Activated effector memory CD4-positive, alpha-beta T cell treated with Interleukin-2 at 50 U/mL for 16 hours (primary cell): ENCODE measurements at places on chromosomes 16 and 17.

DNA sequence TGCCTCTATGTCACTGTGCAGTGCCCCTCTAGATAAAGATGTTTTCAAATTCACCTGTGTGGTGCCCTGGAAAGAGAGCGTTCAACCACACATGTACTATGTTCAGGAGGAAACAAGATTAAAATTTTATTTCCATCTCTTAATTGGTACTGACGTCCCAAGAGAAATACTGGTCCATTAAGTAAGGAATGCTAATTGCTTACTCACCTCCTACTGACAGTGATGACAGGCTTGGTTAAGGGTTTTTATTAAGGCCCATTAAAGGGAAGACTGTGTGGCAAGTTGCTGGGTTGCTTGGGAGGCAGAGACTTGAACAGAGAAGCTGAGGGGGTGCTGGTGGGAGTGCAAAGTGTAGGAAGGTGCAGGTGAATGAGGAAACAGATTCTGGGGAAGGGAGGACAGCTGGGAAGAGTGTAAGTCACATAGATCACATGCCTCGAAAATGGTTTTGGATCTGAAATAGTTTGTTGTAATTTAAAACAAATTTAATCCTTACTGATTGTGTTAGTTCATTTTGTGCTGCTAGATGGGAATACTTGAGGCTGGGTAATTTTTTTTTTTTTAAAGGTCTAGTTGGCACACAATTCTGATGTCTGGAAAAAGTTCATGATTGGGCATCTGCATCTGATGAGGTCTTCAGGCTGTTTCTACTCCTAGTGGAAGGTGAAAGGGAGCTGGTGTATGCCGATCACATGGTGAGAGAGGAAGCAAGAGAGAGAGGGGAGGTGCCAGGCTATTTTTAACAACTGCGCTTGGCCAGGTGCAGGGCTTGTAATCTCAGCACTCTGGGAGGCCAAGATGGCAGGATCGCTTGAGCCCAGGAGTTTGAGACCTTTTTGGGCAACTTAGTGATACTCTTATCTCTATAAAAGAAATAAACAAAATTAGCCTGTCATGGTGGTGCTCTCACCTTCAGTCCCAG is 140.5 kb downstream of the CACNG3 start:
- DNase-seq: no peak

- DNase-seq: no peak
Measured at GRCh38 chr16:73289232-73289631, 241.3 kb upstream of the ZFHX3 start.

DNA sequence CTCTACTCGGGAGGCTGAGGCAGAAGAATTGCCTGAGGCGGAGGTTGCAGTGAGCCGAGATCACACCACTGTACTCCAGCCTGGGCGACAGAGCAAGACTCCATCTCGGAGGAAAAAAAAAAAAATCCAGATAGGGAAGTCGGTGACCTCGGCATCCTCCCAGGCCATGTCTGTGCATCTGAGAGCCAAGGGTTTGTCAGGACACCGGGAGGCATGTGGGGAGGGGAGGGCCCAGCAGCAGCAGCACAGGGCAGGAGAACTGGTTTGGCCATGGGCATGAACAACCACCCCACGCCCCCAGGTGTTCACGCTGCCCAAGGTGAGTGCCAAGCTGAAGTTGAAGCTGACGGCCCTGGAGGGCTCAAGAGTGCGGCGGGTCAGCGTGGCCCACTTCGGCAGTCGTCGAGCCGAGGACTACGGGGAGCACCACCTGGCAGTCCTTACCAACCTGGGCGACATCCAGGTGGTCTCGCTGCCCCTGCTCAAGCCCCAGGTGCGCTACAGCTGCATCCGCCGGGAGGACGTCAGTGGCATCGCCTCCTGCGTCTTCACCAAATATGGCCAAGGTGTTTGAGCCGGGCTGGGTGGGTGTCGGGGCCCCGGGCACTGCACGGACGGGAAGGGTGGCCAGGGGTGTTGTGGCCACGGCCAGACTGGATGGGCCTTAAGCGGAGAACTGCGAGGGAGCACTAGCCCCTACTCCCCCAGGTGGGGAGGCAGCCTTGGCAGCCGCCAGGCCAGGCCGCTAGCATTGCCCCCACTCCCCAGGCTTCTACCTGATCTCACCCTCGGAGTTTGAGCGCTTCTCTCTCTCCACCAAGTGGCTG is 14.7 kb upstream of the MYO15B start:
- DNase-seq: no peak

DNA sequence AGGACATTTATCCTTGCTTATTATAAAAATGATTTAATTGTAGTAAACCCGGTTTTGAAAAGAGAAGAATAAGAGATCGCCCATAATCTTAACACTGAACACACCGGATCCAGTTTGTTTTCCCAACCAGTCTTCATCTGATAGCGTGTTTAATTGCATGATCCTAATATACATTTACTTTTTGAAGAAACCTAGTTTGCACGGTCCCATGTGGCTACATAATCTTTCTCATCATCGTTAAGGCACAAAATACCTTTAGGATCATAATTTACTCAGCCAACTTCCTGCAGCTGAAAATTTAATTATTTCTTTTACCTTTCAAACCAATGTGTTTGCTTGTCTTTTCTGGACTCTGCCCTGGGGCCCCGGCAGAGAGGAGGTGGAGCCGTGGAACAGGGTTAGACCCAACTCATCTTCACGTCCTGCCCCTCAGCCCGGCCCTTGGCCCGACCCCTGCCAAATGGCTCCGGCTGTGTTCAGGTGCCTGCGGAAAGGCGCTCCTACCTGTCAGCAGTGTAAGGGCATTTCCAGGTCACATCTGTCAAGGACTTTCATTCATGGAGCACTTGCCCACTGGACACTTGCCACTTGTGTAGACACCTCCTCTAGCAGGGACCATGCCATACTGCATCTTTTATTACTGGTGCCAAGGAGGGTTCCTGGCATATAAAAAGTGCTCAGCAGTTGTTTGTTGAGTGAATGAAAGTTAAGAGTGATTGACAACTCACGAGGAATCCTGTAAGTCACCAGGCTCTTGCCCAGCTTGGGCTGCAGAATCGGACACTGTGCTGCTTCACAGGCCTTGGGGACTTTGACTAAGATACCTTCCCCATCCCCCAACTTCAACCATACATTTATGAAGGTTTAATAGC is 28.6 kb downstream of the SMARCE1 start:
- DNase-seq: no peak

GRCh38 chr17:79795795-79796443 is 958 bp downstream of the CBX8 start:
- DNase-seq: no peak

GRCh38 chr17:6569370-6570285 is 13.3 kb upstream of the PITPNM3 start:
- no peak for DNase-seq

DNA sequence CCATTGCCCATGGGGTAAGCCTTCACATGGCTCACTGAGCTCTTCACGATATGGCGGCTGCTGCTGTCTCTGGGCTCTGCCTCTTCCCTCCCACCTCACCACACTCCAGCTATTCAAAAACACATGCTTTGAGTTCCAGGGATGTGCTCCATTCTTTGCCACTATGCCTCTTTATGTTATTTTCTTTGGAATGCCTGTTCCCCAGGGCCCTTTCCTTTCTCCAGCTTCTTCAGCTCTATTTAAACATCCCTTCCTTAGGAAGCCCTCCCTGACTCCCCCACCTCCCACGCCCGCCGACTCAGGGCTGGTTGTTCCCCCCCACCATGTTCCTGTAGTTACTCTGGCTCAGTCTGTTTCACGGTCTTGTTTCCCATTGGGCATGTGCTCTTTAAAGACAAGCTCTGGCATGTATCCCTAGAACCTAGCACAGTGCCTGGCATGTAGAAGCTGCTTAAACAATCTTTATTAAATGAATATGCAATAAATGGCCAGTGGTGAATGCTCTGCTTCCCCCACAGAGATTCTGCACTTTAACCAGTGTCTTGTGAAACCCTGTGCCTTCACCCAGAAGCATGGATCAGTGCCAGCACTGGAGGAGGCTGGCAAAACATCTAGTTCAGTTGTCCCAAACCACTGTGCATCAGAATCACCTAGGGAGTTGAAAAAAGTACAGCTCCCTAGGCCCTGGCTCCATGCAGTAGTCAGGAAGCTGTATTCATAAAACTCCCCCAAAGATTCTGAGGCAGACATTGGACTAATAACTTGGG is 6.9 kb downstream of the MYCBPAP start:
- no peak for DNase-seq

GRCh38 chr17:57663326-57664070 is 81.6 kb downstream of the CCDC182 start:
- DNase-seq: no peak

DNA sequence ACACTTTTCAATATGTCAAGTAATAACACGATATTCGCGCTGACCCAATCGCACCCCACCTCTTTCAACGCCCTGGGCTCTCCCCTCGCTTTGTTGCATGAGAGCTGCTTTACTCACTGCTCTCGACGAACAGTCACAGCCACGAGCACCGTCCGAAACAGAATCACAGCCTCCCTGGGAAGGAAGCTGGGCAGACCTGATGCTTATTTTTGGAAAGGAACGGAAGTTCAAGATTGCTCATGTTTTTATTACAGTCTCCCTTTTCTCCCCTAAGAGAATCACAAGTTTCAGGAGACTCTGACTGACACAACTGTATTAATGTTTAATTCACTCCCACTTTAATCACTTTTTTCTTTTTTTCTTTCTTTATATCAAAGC is 67.8 kb downstream of the ANKRD11 start:
- no peak for DNase-seq

- no peak for DNase-seq
Measured at GRCh38 chr17:4100883-4101756, 41.7 kb downstream of the ZZEF1 start.

GRCh38 chr17:17348872-17349723 is 45.9 kb downstream of the NT5M start:
- DNase-seq: no peak

GRCh38 chr16:73265124-73265837 is 217.4 kb upstream of the ZFHX3 start:
- DNase-seq: no peak

DNA sequence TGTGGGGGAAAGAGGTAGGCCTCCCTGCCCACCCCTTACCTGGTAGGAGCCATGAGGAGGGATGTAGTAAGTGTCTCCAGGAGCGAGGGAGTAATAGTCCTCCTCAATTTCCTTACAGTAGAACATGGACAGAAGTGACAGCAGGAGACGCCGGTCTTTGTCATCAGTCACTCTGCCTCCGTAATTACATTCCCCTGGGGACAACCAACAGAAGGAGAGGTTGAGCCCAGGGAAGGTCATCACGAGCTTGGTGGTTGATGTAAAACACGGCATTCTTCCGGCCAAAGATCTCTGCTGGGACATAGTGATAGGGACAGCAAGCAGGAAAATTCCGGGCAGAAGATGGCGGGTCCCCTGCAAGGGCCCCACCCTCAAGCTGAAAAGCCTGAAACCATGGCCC is 47.9 kb downstream of the LYRM1 start:
- no peak for DNase-seq

GRCh38 chr17:67488161-67488560 is 111.1 kb downstream of the PITPNC1 start:
- no peak for DNase-seq

GRCh38 chr16:30350134-30350871 is 4.8 kb downstream of the CD2BP2 start:
- DNase-seq: no peak

DNA sequence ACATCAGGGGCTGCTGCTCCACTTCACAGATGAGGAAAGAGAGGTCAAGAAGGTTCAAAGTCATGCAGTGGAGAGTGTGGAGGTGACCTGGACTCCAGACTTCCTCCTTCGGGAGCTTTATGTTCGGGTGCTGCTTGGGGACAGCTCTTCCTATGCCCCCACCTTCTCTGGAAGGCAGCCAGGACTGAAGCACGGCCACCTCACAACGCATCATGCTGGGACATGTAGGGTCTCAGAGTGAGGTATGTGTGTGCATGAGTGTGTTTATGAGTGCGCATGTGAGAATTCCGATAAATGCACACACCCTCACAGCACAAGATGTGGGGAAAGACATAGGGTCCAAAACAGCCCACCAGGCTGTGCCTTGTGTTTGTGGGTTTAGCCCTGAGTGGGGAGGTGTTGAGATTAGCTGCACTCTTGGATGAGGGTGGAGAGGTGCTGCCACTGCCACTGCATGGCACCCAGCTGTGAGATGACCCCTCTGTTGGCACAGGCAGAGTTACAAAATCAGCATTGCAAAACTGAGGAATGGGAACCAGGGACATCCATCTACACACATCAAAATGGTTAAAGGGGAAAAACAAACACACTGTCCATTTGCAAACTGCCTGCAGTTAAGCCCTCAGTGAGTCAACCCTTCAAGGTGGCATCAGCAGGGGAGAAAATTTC is 367.4 kb downstream of the SEC14L1 start:
- no peak for DNase-seq

DNA sequence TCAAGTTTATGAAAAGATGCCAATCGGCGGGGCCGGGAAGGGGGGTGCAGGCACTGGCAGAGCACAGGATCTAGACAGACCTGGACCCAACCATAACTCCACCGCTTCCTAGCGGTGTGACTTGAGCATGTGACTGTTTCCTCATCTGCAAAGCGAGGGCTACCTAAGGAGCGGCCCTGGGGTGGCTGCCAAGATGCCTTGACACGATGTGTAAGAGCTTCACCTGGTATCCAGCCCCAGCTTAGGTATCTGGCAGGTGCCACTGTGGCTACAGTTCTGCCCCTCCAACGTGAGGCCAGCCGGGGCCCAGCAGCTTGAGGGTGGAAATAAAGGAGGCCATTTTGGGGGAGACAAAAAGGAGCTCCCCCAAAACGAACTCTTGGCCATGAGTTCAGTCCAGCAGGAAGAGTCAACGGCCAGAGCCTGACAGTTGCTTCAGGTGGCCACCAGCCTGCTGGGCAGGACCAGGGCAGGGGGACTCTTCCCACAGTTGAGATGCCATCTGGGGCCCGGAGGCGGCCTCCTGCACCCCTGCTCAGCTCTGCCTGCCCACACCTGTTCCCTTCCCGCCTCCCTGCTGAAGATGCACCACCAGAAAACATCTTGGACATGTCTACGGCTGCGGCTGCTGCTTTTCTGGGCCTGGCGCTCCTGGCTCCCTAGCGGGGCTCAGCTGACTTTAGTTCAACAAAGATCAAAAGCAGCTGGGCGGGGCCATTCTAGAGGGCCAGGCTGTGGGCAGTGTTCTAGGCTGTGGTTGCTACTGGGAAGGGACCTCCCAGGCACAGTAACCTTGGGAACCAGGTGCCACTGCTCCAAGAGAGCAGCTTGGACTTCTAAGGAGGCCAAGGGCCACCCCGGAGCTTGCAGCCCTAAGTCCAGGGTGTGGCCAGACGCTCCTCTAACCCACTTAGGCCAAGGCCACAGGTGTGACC is 3.4 kb upstream of the MTSS2 start:
- DNase-seq: no peak

GRCh38 chr17:50036455-50037261 is 19.3 kb upstream of the ITGA3 start:
- no peak for DNase-seq
